Calu3 (cell line): ENCODE measurements at places on chromosomes 6 and 20.

DNA sequence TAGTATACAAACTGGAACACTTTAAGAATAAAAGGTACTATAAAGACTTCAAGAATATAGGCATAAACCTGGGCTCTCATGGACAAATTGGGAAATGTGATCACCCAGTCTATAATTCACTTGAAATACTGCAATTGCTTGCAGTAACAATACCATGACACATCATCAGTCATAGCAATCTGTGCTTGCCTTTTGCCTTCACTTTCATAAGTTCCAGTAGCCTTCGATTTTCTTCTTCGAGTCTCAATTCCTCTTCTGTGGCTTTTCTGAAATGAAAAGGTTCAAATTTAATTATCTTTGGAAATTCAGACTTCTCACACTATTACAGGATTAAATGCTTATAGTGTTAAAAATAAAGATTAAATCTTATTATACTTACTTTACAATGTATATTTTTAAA is 96.3 kb upstream of the ZBTB24 start:
- DNase-seq = no peak

DNA sequence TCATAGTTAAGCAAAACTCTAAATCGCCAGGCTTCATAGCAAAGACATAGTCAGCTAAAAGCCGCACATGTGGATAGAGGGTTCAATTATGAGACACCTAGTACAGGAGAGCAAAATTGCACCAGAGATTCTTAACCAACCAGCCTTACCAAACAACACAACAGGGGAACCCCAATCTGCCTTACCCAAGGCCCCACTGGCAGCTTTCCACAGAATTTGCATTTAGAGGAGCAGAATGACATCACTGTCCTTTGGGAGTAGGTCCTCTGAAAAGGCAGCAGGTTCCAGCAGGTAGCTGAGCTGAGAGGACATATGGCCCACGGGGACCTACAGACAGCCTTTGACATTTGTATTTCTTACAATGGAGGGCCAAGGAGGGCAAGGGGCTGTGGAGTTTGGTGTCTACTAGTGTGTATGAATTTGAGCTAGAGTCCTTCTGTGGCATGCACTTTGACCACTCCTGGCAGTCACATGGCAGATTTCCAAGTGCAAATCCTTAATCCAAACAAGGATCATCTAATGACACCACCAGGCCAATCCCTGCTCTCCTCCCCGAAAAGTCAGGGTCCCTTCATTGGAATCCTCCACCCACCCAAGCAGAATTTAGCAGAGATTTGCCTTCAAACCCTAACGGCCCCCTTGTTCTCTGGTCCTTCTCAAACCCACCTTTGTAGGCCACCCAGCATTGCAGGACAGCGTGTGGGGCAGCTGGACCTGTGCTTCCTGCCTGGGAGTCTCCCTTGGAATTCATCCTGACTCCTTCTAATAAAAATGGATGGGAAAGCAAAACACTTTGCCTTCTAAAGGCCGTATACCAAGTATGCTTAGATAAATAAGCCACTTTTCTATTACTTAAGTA is 171.2 kb upstream of the SUPT3H start:
- DNase-seq = no peak

- DNase-seq = no peak
Measured at GRCh38 chr6:72260489-72260888, 361.4 kb upstream of the KCNQ5 start.

GRCh38 chr6:26421259-26422144 is 18.8 kb upstream of the BTN3A3 start:
- DNase-seq = peak; percentile 72

DNA sequence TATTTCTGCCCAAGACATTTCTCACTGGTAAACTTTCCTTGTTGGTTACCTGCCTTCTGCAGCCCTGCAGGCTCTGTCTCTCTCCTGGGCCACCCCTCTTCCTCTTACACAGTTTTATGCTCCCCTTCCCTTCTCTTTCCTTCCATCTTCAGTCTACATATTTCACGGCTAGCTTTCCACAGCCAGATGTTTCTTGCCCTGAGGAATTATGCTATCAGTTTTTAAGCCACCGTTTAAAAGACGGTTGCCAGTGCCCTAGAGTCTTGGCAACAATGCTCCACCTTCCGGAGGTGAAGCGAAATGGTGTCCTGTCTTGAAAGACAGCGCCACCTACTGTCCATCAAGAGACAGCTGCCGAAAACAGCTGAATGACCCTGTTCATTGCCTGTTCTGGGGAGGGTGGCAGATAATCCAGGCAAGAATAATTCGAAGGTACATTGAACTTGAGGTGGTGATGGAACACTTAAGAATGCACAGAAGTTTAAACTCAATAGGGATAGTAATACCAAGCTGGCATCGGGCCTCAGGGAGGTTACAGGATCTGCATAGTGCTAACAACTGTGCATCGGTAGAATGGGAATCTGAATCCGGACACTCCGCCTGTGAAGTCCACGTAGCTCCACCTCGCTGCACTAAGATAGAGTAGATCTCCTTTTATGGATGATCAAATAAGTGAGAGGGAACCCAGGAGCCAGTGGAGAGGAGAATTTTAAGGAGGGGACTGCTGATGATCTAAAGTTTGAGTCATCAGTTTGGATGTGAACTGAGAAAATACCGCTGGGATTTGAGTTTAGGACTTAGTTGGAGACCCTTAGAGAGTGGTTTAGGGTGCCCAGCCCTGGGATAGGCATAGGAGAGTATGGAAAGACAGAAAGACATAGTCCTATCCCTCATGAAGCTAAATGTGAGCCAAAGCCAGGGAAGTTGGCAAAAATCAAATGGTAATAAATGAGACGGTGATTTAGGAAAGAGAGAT is 4.8 kb upstream of the TRIM40 start:
- DNase-seq = peak; percentile 79

DNA sequence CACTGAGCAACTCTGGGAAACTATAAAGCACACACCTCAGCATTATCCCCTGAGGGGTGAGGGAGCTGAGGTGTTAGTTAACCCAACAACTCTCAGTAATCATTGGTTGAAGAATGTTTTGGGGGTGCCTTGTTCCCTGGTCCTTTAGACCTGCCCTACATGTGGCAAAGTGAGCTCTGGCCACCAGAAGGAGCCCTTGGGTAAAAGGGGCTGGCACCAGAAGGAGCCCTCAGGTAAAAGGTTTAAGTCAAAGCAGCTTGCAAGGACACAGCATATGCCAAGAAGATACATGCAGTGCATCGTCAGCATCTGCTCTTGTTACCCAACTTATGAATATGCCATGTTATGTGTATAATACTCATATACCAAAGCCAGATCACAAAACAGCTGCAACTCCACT is 1081.7 kb downstream of the KIF16B start:
- DNase-seq = peak; percentile 4

- DNase-seq = no peak
Measured at GRCh38 chr6:142854589-142855488, 90.1 kb downstream of the HIVEP2 start.

GRCh38 chr6:93177438-93177837 is 241.9 kb downstream of the EPHA7 start:
- no peak for DNase-seq

DNA sequence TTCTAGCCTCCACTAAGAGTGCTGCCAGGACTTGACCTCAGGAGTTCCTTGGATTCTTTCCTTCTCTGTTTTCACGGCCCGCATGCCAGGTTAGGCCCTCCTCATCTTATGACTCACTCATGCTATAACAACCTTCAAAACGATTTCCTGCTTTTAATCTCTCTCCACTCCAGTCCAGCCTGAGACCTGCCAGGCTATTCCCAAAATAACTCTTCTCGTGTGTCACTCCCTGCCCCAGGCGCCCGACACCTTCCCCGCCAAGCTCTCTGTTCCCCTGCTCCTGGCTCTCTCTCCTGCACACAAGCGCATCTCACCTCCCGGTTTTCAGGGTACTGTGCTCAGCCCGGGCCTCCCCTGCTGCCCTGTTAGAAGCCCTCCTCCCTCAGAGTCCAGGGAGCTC is 64.1 kb upstream of the RPS6KA2 start:
- peak; percentile 44 for DNase-seq

GRCh38 chr6:160027076-160027475 is 58.2 kb downstream of the IGF2R start:
- DNase-seq = no peak

DNA sequence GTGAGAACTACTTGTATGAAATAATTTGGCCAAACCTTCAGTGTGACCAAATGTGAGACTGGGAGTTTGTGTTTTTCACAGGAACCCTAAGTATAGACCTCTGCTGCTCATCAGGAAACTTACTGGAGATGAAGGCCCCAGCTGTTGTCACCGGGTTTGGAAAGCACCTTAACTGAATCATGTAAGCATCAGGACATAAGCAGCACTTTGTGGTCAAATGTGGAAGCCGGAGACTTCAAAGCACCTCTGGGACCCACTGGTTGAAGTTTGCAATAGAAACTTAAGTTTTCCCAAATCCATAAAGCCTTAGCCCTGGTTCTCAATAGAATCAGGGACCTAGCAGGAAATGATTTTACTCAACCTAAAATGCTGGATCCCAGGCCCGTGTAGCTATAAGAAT is 14.3 kb downstream of the TTPAL start:
- DNase-seq = no peak

GRCh38 chr6:2940851-2941250 is 30.5 kb downstream of the SERPINB6 start:
- no peak for DNase-seq

DNA sequence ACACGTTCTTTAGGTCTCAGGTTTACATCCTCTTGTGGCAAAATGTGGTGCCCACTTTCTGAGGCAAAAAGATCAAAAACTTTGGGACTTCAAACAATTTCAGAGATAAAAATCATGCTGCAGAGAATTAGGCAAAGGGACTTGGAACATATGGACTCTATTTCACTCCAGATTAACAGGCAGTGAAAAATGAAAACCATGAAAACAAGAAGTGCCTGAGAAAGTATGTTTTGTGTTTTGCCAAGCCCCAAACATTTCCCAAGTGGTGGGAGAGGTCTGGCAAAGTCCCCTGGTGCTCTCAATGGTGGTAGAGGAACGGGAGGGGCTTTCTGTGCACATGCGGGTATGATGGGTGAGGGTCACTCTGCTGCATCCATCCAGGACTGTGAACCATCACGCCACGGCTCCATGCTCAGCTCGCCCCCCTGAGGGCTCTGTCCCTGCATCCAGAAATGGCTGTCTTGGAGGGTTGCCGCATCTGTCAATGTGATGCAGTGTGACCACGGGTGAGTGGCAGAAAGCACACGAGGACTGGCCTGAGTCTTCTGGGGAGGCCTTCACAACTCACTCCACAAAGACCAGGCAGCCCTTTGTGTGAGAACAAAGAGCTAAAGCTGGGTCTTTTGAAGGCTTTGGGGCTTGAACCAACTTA is 43.2 kb upstream of the TBC1D7 start:
- no peak for DNase-seq

DNA sequence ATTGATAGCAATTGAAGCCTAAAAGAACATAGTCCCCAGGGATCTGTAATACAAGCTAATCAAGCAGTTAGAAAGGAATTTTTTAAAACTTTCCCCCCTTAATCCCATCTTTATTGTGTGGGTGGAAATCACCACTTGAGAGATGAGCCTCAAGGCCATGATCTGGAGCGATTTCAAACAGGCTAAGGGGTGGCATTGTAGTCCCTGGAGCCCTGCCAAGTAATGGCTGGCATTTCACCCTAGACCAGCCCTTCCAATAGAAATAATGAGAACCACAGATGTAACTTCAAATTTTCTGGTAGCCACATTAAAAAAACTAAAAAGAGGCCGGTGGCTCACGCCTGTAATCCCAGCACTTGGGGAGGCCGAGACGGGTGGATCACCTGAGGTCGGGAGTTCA is 46.9 kb downstream of the PRDM1 start:
- DNase-seq = no peak

DNA sequence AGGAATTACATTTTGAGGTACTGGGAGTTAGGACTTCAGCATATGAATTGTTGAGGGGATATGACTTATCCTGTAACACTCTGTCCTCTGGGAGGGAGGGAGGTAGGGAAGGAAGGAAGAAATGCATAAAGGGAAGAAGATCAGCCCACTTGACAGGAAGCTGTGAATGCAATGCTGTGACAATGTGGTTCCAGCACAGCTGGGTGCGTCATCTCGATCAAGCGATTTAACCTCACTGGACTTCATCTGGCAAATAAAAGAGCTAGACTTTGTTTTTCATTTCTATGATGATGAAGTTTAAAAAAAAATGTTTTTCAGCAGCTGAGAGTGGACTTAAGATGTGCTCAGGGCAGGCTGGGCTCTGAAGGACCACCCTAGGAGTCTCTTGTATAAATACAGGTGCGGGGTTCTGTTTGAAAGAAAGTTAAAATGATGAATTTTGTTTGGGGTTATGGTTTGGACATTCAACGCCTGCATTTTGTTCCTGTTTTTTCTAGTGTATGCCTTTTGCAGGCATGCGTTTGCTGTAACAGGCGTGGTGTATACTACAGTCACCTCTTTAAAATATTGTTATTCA is 178.1 kb downstream of the RIMS1 start:
- no peak for DNase-seq

DNA sequence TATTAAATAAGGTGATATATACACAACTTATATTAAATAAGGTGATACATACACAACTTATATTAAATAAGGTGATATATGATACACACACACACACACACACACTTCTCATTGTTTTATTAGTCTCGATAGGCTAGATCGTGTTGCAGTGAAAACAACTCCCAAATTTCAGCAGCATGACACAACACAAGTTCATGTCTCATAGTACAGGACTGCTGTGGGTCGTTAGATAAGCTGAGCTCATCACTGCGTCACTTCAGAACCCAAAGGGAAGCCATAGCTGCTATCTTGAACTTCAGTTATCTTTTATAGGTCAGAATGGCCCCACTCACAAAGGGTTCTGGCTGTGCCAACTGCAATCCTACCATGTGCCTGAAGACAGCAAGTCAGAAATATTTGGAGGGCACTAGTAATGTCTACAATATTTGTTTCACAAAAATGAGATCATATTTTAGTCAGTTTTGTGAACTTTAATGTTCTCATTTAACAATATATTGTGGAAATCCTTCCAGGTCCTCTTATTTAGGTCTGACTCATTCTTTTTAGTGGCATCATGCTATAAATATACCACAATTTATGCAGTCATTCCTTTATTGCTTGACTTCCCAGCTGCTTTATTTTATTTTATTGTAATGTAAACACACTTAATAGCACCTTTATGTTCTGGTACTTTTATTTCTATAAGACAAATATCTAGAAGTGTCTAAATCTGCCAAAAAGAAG is 290.2 kb downstream of the PHACTR1 start:
- DNase-seq = no peak

DNA sequence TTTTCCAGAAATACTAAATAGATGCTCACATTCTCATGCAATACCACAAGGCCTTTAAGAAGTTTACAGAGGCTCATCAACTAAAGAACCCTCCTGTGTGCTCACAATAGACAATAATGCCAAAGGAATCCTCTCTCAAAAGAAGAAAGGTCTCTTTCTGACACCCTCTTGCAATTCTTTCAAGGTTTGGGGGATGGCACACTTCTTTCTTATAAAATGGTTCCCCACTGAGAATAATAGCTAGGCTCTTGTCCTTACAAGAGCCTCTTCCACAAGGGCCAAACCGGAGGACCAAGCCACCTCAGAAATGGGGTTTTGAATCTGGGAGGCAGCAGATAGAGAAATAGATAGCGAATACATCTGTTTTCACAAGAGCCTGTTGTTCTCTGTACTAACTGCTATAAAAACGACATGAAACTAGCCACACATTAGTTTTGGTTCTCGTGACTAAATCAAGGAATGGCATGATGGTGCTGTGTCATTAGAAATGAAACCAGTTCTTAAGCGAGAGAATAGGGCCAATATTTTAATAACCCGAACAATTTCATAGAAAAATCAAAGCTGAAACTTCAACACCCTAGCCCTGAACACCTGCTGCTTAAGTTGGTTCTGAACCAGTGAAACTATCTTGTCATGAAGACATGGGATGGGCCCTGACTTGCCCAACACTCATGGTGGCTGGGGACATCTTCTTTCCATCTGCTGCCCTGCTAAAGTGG is 81.1 kb downstream of the PRDM1 start:
- DNase-seq = no peak
